Activated T-cell treated with anti-CD3 and anti-CD28 coated beads for 24 hours (primary cell): ENCODE measurements at places on chromosomes 1 and 21.

DNA sequence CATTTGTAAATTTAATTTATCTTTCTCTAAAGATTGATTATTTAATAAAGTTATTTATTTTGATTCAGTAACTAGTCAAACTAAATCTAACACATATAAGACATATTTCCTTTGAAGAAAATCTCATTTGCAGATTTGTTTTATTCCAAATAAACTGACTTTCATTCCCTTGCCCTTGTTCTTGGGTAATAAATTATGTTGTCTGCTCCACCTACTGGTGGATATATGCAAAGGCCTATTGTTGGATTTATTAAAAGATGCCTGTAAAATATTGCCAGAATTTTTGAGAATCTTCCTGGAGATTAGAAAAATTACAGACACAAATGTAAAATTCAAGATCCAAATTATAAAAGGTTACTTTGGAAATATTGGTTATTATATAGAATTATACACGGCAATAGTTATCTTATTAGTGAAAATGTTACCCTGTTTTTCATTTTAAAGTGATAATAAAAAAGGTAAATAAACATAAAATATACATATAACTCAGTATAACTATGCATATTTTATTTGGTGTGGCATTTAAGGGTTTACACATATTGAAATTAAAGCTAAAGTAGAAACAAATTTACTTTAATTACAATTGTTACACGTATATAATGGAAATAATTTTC lies 116.1 kb downstream of the SPATA17 start:
- DNase-seq, result no peak

GRCh38 chr1:160672789-160673695 lies 26.2 kb upstream of the SLAMF1 start:
- no peak for DNase-seq

GRCh38 chr1:32910319-32910718 lies 9.1 kb upstream of the TMEM54 start:
- no peak for DNase-seq

DNA sequence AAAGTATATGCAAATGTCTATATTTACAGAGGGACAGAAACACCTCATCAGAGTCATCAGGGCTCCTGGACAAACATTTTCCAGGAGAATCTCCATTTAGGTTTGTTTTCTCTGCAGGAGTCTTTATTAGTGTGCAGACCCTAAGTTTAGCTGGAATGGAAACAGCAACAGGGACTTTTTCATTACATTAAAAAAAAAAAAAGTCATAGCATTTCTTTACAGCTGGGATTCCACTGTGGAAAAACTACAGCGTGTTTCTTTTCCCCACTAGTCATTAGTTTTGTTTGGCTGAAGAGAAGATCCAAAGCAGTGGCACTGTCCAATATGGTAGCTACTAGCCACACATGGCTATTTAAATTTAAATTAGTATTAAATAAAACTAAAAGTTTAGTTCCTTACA lies 49.6 kb downstream of the LHX4 start:
- DNase-seq, result no peak

GRCh38 chr1:234543442-234544086 lies 64.6 kb upstream of the TARBP1 start:
- no peak for DNase-seq

DNA sequence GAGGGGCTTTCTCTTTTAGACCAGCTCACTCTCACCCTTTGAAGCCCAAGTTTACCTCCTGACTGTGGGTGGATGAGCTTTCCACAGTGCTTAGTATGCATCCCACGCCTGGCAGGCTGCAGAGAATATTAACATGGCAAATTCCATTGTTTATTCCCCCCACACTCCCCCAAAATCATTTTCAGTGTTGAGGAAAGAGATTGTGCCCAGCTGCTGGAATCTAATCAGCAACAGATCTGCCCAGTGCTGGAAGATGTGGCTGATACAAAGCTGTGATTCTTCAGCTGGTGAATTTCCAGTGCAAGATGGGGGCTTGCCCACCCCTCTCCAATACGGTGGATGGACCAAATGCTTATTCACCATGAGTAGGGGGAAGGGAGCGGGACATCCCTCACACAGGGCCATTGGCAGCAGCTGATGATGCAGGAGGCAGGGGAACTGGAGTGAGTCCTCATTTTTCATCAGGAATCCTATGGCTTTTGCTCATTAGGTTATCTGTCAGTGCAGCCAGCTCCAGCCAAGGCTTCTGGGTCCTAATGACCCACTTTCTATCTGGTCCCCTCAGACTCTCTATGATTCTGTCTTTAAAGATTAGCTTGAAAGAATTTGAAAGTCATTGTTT lies 39.7 kb upstream of the KCNA3 start:
- no peak for DNase-seq

- no peak for DNase-seq
Measured at GRCh38 chr1:53957194-53957818, 11.2 kb downstream of the LRRC42 start.

DNA sequence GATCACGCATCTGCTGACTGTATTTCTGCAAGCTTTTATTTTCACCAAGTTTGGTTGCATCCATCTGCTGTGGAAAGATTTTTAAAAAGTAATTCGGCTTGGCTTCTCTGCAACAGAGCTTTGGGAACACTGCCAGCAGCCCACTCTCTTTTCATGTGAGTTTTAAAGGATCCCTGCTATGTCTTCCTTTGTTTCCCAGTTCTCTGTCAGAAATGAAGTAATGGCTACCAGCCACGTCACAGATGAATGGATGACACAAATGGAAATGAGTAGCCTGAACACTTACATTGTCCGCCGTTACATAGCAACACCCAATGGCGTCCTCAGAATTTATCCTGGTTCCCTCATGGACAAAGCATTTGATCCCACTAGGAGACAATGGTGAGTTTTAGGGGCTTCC lies 80.6 kb upstream of the RAVER2 start:
- no peak for DNase-seq

DNA sequence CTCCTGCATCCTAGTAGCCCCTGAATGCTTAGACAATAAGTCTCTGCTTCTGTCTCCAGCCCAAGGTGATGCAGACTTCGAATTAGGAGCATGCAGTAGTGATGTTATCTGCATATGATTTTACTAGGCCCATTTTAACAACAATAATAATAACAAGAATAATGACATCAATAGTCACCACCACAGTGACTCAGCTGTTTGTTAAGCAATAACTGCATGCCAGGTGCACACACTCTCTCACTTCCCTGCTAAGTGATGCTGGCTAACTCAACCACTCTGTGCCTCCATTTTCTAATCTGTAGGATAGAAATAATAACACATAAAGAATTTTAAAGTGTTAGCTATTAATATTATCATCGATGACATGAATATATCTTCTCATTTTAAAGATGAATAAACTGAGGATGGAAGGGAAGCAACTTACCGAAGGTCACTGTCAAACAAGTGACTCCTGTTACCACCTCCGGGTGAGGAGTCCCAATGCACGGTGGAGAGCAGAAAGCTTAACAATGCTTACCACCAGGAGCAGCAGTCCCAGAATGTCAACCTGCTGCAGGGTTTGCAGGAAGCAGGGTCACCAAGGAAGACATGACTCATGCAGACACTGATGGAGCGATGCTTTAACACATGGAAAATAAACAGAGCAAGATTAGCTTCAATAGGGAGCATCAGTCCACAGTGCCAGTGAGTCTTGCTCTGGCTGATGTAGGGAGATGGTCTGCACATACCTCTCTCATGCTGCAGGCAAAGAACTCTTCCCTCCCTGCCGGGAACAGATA lies 290.2 kb downstream of the SPATA17 start:
- DNase-seq, result no peak

DNA sequence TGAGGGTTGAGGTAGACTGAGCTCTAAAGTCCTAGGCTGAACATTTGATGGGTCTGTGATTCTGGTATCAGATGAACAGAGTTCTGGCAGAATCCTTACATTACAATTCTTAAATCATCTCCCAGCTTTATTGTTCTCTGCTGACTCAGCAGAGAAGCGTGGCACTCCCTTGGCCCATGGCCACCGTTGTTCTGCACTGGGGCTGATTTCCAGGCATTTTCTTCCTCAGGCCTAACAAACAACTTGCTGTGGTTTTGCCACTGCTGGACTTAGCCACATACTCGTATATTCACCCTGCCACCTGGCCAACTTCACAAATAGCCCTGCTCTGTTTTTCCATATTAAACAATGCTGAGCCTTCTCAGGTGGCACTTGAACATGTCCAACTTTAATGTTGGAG lies 223.2 kb downstream of the TNR start:
- DNase-seq, result no peak

DNA sequence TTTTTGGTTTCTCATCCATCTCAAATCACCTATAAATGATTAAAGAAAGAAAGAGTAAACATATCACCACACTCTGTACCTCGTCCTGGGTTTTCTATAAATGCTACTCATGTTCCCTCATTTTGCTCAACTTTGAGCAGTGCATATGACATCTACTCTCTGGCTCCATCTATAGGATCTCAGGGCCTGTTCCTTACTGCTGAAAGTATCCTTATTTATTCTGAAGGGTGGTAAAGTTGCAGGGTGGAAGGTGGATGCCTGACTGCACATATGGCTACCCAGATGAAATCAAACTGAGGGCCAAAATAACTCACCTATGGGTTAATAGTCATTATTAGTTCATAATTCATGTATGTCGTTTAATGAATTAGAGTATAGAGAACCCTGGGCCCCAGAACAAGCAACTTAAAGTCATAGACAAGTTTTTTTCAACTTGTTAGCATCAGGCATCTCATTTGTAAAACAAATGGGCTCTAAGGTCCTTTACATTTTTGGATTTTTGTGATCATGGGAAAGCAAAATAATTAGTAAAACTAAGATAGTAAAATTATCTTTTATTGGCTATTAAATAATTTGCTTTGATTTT lies 46.5 kb downstream of the NCF2 start:
- no peak for DNase-seq

DNA sequence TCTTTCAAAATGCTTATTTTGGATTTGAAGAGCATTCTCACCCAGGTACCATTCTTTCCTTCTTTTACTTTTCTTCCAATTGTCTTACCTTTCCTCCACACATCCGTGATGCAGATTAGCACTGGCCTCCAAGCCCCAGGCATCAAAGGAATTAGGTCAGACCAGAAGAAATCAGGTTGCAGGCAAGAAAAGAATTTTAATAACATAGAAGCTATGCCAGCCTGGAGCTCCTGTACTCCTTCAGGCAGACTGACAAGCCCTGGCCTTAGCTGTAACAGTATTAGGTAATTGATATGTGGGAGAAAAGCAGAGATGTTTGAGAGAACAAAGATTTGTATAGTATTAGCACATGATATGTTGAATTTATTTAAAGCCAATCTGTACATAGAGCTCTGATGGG lies 390.4 kb upstream of the ADGRL2 start:
- no peak for DNase-seq

DNA sequence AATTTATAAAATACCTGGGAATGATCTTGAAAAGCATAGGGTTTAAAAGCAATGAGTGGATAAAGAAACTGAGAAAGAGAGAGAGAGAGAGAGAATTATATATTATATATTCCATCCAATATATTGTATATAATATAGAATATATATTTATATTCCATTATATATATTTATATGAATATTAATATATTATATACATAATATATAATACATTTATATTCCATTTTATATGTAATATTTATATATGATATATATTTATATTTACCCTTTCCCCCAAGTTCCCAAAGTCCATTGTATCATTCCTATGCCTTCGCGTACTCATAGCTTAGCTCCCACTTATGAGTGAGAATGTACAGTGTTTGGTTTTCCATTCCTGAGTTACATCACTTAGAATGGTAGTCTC lies 69.9 kb upstream of the SLC35F3 start:
- no peak for DNase-seq

DNA sequence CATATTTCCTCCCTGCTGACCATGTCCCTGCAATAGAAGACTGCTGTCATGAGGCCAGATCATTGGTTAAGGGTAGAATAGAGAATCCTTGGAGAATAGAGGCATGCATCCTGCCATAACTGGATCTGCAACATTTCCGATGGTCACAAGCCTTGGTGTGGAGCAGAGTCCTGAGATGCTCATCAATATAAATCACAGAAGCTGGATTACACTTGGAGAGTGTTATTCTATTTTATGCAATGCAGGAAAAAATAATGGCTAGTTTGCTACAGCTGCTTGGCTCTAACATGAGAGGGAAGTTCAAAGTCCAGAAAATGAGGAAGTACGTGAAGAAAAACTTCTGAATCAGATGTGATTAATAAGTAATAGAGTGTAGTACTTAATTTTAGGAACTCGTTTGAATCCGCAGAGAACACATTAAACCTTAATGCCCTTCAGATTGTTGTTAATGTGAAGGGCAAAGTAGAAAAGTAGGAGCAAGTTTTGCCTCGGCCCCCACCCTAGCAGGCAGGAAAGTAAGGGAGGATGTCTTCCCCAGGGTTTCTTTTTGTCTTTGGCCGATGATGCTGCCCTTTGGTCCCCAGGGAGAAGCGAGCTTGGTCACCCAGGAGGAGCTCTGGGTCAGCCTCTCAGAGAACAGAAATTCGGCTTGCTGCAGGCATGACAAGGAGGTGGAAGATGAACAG lies 59.5 kb downstream of the KCNK1 start:
- DNase-seq, result no peak

GRCh38 chr1:67945733-67946374 lies 104.6 kb downstream of the DIRAS3 start:
- no peak for DNase-seq

DNA sequence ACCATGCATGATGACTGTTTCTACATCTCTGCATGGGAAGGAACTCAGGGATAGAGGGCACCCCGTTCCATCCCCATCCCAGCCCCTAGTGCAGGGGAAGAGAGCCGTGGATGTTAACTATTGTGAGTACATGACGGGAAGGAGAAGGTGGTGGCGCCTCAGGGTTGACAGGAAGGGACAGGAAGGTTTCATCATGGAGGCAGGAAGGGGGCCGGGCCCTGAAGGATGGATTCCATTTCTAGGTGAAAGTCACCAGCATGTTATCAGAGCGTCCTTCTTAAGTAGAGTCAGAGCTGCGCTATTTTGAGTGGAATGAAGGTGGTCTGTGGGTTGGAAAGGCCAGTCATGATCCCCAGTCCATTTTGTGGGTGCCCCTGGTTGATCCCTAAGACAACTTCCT lies 25.1 kb upstream of the ZNF648 start:
- DNase-seq, result no peak

GRCh38 chr1:20319456-20320220 lies 29.0 kb downstream of the VWA5B1 start:
- no peak for DNase-seq

GRCh38 chr1:174480324-174480723 lies 32.6 kb downstream of the GPR52 start:
- no peak for DNase-seq
